GM23248 (cell line): ENCODE measurements at places on chromosomes 11 and 22. TPM values are rescaled to one million over a fixed set of nuclear protein-coding genes. Genes with fewer than 3 reads are reported as not detected.

DNA sequence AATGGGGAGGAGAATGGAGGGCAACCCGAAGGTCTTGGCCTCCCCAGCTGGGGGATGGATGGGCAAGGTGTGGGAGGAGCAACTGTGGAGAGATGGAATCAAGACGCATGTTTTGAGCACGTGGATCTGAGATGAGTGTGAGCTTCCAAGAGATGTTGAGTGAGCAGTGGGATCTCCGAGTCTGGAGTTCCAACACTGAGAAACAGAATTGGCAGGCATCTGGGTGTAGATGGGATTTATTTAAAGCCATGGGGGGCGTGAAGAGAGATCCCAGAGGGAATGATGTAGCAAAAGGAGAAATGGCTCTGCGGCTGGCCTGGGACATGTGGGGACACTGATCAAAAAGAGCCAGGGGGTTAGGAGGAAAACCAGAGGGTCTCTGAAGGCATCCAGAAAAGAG is 95.6 kb downstream of the KIAA1671 start:
- DNase-seq = no peak

DNA sequence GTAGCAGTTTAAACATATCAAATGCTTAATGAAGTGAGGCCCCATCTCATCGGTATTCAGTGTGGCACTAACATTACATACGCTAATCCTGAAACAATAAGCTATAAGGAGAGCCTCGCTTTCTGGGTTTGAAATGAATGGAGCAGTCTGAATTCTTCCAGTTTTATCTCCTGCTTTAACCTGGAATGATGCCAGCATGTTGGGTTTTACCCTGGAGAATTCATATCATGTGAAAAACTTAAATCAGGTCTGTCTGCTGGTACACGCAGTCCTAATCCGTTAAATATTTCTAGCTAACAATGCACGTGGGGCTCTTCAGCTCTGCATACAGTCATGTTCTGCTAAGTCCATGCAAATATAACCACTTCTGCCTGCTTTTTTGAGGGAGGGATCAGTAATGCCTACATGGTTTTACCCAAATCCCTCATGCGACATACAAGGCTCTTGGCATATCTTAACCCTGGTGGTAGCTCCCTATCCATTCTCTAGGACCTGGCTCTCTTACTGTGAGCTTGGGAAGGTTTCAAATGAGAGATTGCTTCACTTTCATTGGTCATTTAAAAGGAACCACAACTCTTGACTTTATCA is 92.7 kb downstream of the COMMD9 start:
- no peak for DNase-seq

TRIM34 gene
- 5.1 and 12.1 TPM in 2 replicates for total RNA-seq

FADS3 gene
- total RNA-seq = 203 and 272 TPM in 2 replicates

PHETA2 gene
- total RNA-seq = 36.7 and 38.6 TPM in 2 replicates

RGL4 gene
- total RNA-seq = not detected in 2 replicates
